GM12892 (cell line): ENCODE measurements at places on chromosomes 3 and 15.
A peak's percentile ranks its signal among the peaks of the same experiment; 100 is the strongest.

- no peak for DNase-seq
These were observed 86.6 kb downstream of the GAP43 start for GRCh38 chr3:115709931-115710330.

DNA sequence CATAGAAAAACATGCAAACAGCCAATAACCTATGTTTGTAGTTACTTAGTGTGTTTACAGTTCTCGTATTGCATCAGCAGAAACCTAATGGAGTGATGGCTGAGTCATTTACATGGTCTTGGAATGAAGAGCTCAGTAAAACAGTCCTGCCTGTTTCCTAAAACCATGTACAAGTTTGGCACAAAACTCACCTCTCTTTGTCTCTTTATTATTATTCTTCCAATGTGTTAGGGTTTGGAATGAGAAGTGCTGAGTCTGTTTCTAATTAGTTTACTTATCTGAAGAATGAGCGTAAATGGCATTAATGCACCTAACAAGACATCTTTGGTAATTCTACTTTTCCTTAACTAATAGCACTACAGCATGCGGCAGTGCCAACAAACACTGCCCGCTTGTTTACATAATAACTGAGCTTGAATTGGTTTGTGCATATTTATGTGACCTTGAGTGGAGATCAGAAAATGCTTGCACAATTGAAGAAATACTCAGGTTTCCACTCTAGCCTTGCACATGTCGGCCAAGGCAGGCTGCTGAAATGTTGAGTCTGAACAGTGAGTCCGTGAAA is 385.4 kb upstream of the SEMA6D start:
- DNase-seq = no peak

GRCh38 chr3:23668430-23668904 is 137.3 kb upstream of the UBE2E1 start:
- no peak for DNase-seq

GRCh38 chr3:36494461-36495109 is 114.3 kb downstream of the STAC start:
- DNase-seq = no peak

DNA sequence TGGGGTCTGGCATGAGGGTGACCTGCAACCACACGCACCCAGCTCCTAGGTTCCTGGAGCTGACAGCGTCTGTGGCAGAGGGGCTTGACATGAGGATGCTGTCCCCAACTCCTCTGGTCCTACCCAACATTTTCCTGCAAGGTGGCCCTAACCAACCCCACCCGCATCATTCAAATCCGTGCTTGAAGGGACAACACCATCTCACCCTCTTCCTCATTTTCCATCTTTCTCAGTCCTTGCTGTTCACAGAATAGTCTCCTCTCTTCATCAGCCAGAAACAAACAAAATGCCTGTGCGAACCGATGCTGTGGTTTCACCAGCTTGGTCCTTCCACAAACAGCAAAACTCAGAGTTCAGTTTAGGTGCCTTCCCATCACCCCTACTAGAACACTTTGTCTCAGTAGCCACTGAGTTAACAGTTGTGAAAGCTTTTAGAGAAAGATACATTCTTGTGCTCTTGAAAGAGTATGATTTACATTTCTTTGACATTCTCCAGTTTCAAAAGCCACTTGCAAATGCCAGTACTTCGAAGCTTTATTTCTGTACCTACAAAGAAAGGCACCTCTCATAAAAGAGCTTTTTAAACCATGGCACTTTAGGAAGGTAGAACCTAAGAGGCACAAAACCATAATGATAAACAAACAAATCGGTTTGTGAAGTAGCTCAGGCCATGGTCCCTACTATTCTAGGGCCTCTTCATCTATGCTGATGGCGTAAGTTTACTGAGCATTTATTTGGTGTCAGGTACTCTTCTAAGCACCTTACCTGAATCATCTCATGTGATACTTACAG is 360.1 kb downstream of the SHQ1 start:
- DNase-seq = no peak

DNA sequence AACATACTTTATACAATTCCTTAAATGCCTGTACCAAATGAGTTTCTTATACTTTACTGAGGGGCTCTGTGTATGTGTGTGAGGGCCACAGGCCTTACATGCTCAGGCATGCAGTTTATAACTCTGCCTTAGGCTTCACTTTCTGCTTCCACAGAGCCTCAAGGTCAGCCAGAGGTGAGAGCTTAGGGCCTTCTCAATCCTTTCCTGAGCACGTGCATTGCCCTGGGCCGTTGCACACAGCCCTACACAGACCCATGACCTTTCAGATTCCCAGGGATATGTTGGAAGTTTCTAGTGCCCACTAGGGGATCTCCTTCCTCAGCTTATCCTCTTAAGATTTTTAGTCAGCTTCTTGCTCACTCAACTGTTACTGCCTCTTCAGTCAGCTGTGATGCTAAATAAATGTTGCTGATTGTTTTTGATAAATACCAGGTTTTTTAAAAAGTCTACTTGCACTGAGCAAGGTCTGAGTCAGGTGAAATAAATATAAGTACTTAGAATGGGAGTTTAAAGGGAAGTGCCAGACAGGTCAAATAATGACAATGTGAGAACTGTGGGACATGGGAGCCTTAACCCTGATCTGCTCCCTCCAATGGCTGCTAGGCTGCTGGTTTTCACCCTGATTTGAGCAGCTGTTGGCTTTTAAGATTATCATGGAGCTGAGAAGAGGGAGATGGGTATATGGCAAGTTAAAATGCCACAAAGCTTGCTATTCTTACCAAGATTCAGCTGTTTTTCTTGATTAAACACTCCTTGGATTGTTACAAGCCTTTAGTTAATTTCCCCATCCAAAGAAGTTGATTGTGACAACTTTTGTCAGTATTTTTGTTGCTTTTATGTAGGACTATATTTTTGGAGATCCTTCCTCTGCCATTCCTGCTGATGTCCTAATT is 169.5 kb downstream of the PLD1 start:
- DNase-seq = no peak

DNA sequence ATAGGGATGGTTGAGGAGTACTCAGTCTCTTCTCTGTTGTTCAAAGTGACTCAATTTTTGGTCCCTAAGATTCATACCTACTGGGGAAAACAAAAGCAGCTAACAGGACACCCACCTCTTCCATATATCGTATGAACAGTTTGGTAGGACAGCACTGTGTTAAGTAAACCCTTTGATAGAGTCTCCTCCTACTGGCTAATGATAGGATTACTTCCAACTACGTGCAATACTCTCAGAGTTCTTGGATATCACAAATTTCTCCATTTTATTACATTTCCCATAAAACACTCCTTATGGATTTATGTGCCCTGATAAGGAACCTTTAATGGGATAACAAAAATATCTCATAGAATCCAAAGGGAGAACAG is 200.2 kb upstream of the GOLGA6L4 start:
- no peak for DNase-seq

DNA sequence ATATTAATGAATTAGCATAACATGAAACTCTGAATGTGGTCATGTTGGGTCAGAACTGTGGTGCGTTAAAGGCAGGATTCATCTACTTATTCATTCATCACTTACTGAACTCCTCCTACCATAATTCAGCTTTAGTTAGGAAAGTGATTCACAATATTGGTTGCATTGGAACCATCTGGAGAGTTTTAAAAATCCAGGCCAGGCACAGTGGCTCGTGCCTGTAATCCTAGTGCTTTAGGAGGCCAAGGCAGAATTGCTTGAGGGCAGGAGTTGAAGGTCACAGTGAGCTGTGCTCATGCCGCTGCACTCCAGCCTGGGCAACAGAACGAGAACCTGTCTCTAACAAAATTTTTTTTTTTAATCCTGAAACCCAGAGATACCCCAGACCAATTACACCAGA is 44.2 kb upstream of the ATG7 start:
- DNase-seq = no peak

- DNase-seq = no peak
These were observed 5.1 kb upstream of the KLHL40 start for GRCh38 chr3:42680271-42680670.

DNA sequence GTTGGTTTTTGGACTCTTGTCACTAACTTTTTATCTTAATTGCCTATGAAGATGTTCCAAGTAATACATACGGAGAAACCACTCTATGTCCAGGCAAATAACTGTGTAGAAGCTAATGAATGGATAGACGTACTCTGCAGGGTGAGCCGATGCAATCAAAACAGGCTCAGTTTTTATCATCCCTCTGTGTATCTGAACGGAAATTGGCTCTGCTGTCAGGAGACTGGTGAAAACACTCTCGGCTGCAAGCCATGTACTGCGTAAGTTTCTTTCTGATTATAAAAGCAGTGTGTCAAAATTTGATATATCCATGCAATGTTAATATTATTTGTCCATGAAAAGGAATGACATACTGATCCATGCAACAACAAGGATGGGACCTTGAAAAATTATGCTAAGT is 121.6 kb downstream of the RASA2 start:
- DNase-seq = no peak

DNA sequence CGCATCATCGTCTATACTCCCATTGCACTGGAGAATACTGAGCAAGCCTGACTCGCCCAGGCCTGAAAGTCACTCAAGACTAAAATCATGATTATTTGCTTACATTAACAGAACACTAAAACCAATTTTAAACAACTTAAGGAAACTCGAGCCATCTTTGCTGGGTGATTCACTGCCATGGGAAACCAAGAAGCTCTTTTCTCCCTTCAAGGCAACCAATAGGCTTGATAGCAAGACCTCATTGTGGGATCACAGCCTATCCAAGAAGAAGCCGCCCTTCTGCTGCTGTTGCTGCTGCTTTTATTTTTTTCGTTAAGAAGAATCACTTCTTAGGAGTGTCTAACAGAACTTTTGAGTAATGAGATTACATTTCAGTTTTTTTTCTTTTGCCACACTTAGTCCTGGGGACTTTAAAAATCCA is 479.4 kb downstream of the FOXP1 start:
- no peak for DNase-seq

GRCh38 chr15:70164910-70165715 is 67.4 kb upstream of the TLE3 start:
- no peak for DNase-seq

GRCh38 chr3:126523745-126524428 is at the start of gene CHST13:
Gene CHST13 (plus strand): TSS chr3:126524155. CDS start chr3:126524333, 178 bp downstream.
- no peak for DNase-seq

- DNase-seq = no peak
These were observed 57.0 kb downstream of the IQSEC1 start for GRCh38 chr3:13016083-13016720.

GRCh38 chr15:64037966-64038365 is 8.3 kb downstream of the DAPK2 start:
- no peak for DNase-seq

GRCh38 chr3:194062830-194063229 is 73.1 kb upstream of the HES1 start:
- no peak for DNase-seq

- DNase-seq = no peak
These were observed 1.6 kb upstream of the WDR82 start for GRCh38 chr3:52280050-52280461.

- DNase-seq = no peak
These were observed 512.6 kb upstream of the ADAMTS9 start for GRCh38 chr3:65200310-65200970.

- DNase-seq = no peak
These were observed 806.7 kb upstream of the EPHA6 start for GRCh38 chr3:96007650-96008195.

- no peak for DNase-seq
These were observed 54.0 kb upstream of the GADL1 start for GRCh38 chr3:30948426-30948825.

- DNase-seq = no peak
These were observed 257.9 kb downstream of the NTRK3 start for GRCh38 chr15:87998630-87999029.

DNA sequence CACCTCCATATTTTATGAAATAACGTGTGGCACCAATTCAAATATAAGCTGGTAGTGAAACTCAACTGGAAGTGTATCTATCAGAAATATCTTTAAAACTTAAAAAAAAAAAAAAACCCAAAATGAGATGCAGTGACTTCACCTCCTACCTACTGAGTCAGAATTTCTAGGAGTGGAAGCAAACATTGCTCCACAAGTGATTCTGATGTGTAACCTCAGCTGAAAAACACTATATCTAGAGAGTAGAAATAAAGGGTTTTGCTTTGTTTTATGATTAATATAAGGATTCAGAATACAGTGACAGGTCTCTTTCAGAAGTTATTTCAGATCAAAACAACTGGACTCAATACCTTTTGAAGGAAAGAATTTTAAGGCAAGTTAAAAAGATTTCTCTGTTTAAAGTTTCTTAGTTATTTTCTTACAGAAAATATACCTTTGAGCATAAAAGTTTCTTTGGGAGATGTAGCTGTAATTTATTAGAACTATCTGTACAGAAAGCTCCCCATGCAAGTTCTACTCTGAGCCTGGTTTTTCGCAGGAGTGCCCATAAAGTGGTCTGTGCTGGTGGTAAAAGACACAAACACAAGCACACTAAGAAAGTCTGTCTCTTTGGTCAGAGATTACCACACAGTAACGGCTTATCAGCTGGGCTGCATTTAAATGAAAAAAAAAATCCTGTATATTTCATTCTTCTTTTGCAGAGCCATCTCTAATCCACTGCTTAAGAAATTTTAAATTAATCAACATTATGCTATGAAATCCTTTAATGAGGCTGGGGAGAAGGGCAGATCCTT is 59.9 kb upstream of the PPIB start:
- DNase-seq = no peak

GRCh38 chr3:142976621-142977398 is 13.3 kb upstream of the PAQR9 start:
- DNase-seq = no peak

DNA sequence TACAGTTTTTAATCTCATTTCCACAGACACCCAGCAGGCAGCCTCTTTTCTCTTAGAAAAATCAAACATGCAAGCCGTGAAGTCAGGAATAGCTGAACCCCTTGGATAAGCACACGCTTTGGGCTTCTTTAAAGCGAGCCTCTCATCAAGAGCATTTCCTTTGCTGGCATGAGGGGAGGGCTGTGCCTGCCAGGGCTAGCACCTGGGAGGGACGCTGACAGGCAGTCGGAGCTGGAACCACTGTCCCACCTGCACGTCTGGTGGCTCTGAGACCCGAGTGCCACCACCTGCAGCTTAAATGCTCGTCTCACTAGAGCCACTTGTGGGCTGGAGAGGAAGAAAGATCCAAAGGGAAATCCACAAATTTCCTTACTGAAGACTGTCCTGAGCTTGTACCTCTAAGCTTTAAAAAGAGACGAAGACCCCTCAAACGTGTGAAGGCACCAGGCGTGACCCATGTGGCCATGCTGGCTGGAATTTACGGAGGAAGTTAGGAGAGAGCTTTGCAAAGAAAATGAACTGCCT is 9.4 kb downstream of the MAP6D1 start:
- DNase-seq = no peak

GRCh38 chr15:23384371-23384770 is 29.8 kb downstream of the GOLGA8S start:
- DNase-seq = no peak

GRCh38 chr3:74301056-74301455 is 313.4 kb downstream of the CNTN3 start:
- no peak for DNase-seq

- DNase-seq = no peak
These were observed 149.0 kb downstream of the APBA2 start for GRCh38 chr15:29034593-29035335.

- no peak for DNase-seq
These were observed 93.3 kb upstream of the HACD2 start for GRCh38 chr3:123678108-123678511.

GRCh38 chr3:122497425-122497824 is 17.3 kb downstream of the KPNA1 start:
- DNase-seq = peak; percentile 3
